Large intestine (tissue), 12 donors: ENCODE measurements at places on chromosomes 7 and 10.

DNA sequence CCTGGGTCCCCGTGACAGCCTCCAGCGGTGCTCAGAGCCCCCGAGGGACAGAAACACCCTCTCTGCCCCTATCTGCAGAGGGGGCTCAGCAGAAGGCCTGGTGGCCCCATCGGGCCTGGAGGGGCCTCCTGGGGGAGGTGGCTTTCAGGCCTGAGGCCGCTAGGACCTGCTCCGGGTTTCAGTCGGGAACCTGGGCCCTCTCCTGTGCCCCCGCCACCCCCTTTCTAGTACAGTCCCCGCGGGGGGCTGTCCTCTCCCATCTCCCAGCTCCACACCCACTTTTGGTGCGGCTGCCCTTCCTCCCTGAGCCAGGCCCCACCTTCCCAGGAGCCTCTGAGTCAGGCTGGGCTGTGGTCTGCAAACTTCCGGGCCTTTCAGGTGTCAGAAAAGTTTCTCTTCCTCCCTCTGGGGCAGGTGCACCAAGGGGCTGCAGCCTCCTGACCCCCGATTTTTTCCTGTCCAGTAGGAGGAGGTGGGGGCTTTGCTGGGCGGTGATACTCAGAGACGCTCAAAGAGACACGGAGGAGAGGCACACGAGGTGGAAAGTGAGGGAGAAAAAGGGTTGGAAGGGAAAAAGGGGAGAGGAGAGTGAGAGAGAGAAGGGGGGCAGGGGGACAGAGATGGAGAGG lies 692 bp downstream of the CARD11 start:
- peak; percentile 12 for DNase-seq

- DNase-seq = peak; percentile 8
Observed at GRCh38 chr10:87608756-87609155, 50.9 kb upstream of the PAPSS2 start.

GRCh38 chr7:137449016-137449415 lies 105.5 kb upstream of the PTN start:
- no peak for DNase-seq

DNA sequence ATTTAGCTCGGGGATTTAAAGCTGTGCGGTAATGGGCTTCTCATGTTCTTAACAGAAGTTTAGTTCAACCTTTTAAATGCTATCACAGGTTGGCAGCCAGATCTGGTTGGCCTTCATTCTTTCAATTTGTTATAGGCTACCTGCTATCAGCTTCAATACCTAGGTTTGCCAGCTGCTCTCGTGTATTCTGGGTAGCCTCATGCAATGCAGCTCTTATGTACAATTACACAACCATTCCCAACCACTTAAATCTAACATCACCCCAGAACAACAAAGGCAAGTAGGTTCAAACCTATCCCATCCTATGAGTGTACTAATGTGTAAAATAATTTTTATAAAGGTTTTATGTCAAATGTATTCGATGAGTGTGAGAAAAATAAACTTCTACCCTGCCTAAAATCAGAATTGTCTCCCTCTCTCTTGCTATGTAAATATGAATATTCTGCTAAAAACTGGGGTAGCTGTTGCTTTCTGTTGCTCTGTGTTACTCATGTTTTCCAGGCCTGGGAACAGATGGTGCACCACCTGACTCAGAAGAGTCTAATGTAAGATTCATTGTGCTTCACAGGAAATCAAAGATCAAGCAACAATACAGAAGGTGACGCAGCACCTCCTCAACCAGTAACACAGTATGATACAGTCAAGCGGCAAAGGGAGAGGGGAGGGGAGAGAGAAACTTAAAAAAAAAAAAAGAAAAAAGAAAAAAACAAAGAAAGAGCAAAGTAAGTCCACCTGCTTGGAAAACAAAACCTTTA lies 188.6 kb downstream of the ETV1 start:
- peak; percentile 4 for DNase-seq

DNA sequence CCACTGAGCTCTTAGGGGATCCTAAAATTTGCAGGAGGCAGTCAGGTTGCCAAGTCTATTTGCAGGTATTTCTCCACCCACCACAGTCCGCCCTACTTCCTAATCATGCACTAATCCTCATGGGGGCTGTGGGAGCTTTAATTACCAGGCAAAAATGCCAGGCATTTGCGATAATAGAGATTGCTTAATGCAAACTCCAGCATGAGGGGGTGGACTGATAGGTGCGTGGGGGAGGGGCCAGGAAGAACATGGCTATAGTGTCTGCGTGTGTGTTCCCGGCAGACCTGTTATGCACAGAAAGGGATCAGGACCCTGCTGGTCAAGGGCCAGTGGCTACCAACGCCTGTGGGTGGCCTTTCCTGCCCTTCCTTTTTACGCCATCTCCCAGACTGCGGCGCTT lies 15.6 kb upstream of the AQP1 start:
- DNase-seq = peak; percentile 85

DNA sequence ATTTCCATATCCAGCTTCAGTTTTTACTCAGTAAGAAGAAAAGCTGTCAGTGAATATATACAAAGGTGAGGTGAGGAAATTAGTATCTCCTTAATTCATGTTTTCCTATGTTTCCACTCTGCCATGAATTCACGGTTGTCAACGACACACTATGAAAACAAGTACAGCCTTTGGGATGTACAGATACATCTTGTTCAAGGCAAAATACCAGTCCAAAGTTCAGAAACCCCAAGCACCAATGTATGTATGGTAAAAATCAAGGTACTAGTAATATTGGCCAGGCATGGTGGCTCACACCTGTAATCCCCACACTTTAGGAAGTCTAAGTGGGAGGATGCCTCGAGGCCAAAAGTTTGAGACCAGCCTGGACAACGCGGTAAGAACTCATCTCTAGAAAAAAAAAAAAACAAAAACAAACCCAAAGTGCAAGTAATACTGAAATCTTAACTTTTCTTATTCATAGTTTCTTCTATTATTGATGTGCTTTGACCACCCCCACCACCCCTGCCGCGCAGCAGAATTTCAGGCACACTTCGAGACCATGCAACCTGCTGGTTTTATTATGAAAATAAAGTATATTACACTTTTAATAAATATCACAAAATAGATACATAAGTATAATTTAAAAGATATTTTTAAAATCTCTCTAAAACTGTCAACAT lies 3.5 kb downstream of the ESYT2 start:
- no peak for DNase-seq

- DNase-seq = no peak
Observed at GRCh38 chr7:36635091-36635490, 89.2 kb downstream of the AOAH start.

- DNase-seq = peak; percentile 4
Observed at GRCh38 chr10:37314862-37315261, 189.5 kb downstream of the ANKRD30A start.

- peak; percentile 95 for DNase-seq
Observed at GRCh38 chr7:27130540-27131389, at the start of gene HOXA4. Gene HOXA4, minus strand, starts transcription at chr7:27130757. Its CDS starts 24 bp downstream, at chr7:27130733.

DNA sequence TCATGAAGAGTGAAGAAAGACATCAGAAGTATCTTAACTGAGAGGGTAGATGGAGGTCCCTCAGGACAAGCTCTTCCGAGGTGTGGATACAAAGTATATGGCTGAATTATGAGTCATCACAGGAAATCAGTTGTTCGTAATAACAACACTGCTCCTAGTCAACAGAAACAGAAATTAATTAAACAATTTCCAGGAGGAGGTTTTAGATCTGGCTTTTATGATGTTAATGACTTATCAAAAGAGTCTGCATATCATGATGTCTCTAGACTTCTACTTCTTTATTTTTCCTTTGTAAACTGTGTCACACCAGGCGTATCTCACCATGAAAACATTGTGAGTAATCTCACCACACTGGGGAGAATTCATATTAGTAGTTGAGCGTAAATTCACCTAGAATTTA lies 31.2 kb downstream of the OSBPL3 start:
- DNase-seq = no peak

DNA sequence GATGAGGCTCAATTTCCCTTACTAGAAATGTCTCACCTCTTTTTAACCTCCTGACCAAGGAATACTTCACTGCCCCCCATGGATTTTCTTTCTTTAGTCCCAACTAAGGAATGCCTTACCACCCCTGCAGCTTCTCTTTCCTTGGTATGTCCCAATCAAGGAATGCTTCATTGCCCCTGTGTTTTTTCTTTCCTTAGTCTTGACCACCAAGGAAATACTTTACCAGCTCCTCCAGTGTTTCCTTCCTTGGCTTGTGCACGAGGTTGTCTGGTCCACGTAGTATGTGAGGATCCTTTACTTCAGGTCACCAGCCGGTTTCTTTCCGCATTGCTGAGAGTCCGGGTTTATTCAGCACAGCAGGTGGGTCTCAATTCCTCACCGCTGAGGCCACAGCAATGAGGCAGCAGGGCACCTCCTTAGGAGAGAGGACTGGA lies 59.3 kb downstream of the CYP2C9 start:
- no peak for DNase-seq

GRCh38 chr7:50915621-50916020 lies 132.9 kb upstream of the GRB10 start:
- DNase-seq = no peak

GRCh38 chr10:129893104-129894089 lies 70.7 kb downstream of the EBF3 start:
- no peak for DNase-seq

DNA sequence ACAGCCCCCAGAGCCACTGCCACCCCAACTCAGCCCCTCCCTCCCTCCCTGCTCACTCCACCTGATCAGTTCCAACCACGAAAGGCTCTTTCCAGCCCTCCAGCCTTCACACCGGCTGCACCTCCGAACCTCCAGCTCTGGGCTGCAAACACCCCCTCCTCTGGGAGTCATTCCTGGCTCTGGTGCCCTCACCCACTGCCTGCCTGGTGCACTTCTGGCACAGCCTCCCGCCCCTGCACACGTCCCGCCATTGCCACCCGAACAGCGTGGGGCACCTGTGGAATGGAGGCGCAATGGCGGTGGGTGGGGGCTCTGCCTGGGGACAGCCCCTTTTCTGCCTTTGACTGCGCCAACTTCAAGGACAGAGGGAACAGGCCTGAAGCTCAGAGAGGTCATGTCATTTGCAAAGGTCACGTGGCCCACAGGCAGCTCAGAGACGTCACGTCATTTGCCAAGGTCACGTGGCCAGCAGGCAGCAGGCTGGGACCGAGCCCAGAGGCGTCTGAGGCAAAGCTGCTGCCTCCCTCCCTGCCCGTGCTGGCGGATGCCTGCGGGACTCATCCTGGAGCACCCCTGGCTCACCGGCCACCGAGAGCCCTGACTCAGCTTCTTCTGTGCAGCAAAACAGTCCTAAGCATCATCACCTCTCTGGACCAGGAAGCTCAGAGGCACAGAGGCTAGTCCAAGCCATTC lies 76.0 kb upstream of the DNAAF5 start:
- no peak for DNase-seq

DNA sequence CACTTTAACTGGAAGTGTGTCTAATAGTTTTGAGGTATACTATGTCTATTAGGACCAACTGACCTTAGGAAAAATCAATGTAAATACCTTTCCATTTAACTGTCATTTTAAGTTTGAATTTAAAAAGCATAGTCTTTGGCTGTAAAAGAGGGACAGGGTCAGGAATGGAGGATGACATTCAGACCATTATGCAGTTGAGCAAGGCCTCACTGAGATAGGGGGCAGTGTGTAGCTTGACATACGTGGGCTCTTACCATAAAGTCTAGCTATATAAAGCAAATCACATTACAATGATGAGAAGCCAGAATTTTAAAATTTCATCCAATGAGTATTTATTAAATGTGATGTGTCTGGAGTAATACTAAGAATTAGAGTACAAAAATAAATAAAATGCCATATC lies 17.9 kb downstream of the PALS2 start:
- DNase-seq = no peak

DNA sequence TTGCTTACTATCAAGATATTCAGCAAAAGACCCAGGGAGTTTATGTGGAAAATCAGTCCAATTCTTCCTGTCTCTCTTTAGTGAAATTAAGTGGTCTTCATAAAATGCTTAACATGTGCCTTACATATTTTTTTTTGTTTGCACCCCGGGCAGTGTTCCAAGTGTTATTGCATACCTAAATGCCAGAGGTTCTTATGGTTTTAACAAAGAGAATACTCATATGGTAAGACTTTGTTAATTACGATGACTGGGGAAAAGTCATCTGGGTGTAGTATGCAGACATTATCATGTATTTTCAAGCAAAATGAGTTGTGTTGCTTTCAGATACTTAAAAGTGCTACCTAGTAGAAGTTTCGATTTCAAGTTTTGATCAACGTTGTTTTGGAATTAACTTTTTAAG lies 82.6 kb downstream of the PRKG1 start:
- DNase-seq = no peak

DNA sequence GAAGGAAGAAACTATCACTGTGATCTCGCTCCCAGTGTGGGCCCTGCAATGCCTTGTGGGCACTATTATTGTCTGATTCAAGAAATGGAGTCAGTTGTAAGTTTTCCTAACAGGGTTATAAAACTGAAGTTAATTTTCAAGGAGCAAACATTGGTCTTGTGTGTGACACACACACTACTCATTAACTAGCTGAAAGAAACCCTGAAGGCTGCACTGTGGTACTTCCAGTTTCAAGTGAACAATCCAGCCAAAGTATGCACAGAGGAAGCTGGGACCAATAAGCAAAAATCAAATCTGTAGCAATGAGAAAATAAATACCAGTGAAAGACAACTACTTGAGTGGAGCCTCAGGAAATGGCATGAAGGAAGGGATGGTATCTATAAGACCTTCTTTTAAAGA lies 506.6 kb upstream of the POT1 start:
- no peak for DNase-seq

- DNase-seq = no peak
Observed at GRCh38 chr7:47293884-47294555, 287.9 kb downstream of the TNS3 start.

- DNase-seq = peak; percentile 37
Observed at GRCh38 chr10:5873515-5873995, 16.1 kb downstream of the ANKRD16 start.

GRCh38 chr10:85986777-85987176 lies 379.8 kb downstream of the GRID1 start:
- no peak for DNase-seq

DNA sequence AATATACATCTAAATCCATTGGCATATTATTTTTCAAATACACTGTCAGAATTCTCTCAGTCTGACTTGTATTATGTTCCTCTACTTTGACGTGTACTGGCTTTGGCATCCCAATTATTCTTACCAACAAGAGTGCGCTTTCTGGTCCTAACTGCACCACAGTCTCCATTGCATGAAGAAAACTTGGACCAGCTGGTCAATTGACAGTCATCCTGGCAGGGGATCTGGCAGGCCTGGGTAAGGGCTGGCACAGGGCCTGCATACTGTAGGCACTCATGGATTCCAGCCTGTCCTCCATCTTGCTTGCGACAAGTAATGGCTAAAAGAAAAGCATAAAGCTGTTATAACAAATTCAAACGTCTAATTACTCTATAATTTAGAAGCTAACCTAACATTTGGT lies 384.9 kb downstream of the THSD7A start:
- no peak for DNase-seq

GRCh38 chr7:116325517-116325916 lies 115.2 kb downstream of the TES start:
- DNase-seq = no peak
